Fibroblast of skin of left biceps (primary cell): ENCODE measurements at places on chromosomes 7 and 10.

DNA sequence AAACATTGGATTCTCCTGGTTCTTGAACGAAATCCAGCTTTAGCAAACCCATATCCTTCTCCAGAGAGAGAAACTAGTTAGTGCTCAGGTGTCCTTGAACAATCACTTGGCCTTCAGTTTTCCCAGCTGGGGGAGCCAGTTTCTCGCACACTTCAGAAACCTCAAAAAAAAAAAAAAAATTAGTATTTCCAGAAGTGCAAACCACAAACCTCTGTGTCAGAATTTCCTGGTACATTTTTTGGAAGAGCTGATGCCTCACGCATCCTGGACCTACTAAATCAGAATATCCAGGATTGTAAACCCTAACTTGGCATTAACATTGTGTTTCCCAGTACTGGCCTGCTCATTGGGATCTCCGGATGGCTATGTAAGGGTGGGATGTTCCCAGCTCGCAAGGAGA, 143.4 kb upstream of the EGR2 start:
- DNase-seq: no peak

DNA sequence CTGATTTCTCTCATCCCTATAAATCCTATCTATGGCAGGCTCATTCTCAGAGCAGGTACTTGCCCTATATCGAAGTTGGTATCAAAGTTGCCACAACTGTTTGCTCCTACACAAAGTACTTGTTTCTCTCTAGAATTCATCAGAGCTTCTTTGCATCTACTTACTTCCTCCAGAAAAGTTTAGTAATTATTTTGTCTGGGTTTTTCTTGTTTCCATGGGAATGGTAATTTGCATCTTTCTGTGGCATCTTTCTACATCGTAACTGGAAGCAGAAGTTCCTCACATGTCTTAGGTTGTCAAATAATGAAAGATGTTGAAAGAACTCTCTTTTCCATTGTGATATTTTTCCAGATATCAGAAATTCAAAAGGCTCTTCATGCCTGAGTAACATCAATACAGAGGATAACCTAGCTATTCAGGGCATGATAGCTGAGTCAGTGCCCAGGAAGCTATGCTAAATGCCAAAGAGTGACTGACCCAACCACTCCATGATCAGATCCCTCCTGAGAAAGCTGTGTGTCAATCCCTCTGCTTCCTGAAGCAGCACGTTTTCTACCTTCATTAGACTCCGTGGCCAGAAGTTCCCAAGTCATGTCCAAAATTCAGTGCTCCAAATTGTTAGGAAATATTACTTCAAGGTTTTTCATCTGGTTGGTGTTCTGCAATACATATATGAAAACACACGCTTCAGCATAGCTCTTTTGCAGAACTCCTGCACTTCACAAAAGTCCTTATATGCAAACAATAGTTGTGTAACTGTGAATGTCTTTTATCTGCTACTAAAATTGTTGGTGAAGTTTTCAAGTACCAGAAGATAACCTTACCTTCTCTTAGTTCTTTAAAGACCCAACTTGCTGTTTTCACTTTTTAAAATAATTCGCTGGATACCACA, 216.5 kb downstream of the VTI1A start:
- no peak for DNase-seq

GRCh38 chr10:3579845-3580244, 205.2 kb downstream of the KLF6 start:
- no peak for DNase-seq

DNA sequence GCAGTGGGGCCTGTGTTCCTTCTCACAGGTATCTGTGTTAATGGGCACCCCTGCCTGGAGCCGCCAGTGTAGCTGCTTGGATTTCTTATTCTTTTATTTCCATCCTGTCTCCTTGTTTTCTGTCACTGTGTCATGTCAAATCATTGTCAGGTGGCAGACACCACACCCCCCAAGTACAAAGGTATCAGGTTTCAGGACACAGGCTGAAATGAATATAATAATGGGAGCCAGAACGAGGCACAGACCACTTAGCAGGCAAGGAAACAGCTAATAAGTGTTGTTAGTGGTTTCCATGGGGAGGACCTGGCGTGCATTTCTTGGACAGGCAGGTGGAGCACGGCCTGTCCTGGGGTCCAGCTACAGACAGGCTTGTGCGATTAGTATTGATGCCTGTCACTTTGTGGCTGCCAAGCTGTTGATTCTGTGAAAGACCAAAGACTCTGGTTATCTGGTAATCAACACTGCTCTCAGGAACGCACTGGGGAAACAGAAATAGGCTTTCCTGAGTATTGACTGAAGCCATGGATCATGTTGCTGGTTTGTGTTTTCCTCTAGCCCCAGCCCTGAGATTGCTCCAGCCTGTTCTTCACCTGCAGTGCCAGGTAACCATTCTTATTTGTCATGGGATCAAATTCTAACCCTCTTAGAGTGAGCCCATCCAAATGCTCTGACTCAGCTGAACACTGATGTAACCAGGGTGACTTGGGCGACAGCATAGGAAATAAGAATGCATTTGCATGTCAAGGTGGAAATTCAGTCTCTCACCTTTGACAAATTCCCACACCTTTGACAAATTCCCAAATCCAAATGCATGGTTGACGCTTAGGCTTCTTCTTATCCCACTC, 1002.0 kb downstream of the LRMDA start:
- no peak for DNase-seq

DNA sequence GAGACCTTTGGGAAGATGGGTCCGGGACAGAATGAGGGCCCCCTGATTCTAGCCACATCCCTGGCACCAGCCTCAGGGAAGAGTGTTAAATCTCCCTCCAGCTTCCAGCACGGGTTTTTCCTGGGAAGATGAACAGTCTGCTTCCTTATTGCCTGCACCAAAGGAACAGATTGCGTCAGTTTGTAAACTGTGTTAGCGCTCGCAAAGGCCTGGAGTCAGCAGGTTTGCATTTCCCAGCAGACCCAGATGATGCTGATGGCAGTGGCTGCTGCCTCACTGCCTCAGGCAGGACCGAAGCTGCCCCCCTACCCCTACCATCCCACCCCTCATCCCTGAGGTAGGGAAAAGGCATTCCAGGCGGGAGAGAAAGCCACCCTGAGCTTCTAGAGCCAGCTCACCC, 34.6 kb upstream of the LRRC4 start:
- DNase-seq: no peak
